ENCODE measurements at places on chromosomes 2 and 18.

DNA sequence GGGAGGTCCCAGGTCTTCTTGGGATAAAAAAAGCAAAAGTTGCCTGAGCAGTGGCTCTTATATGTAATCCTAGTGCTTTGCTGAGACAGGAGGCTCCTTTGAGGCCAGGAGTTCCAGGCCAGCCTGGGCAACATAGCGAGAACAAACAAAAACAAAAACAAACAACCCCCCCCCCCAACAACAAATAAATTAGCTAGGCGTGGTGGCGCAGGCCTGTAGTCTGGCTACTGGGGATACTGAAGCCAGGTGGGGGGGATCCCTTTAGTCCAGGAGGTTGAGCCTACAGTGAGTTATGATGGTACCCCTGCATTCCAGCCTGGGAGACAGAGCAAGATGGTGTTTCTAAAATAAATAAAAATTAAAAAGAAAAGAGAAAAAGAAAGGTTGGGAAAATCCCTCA is 5.4 kb downstream of the GAREM2 start:
- no peak for DNase-seq

DNA sequence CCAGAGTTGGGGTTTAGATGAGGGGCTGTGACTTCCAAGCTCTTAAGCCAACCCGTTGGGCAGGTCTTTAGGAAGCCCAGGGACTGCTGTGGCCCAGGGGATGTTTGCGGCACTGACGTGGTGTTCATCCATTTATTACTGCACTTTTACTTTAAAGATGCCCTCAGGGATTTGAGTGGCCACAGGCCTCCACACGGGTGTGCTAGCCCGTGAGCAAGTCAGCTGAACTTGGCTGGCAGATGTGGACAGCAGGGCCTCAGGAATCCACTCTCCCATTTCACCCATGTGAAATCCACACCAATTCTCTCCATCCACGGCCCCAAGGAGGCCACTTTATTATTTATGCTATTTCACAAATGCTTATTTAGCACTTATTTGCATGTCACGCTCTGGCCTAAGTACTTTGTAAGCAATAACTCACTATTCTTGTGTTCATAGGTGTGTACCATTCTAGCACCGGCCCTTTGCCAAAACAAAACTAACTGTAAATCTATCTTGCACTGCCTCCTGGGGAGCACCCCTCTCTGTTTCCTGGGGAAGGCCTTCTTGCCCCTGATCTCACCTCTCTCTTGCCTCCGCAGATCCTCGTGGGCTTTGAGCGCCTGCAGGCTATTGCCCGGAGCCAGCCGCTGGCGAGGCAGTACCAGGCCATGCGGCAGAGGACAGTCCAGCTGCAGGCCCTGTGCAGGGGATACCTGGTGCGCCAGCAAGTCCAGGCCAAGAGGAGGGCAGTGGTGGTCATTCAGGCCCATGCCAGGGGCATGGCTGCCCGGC is 39.1 kb upstream of the GPR17 start:
- no peak for DNase-seq

GRCh38 chr2:98875081-98875728 is 60.8 kb downstream of the CRACDL start:
- no peak for DNase-seq

DNA sequence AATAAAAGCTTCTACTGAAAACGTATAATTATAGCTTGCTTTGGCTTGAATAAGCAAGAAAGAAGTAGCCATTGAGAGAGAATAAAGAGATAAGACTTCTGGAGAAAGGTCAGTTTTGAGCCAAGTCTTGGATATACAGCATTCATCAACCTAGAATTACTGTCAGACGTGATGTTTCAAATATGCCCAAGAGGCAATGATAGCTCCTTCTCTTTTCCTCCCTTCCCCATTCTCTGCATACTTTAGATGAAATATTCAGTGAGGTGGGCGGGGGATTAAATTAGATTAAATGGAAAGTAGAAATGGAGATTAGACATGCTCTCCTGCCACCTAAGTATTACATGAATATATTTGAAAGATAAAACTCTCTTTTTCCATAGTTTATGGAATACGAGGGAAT is 8.7 kb downstream of the ANTXR1 start:
- no peak for DNase-seq

DNA sequence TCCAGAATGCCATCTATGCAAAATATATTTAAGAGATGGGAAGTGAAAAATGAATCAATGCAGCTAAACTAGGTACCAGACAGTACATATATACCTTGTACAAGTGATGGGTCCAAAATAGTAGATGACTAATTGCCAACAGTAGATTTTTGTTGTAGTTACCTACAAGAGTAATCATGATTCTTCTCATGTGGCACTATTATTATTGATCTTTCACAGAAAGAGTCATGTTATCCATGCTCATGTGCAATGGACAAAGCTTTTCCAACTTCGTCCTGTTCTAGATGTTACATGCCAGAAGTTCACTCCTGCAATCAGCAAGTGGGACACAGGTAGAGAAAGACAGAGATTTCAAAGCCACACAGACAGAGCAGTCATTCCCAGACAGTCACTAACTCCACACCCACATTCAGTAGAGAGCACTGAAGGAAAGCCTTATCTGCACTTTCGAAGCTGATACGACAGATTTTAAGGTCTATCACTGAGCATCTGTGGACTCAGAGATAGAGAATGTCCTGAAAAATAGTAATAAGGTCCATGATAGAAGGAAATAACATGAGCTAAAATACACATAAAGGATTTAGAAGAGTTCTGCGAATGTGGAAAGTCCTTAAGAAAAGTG is 101.6 kb upstream of the ITPRID2 start:
- DNase-seq: no peak

Data from NCI-H446 treated with DMSO at 0.1 percent for 48 hours (cell line).